ENCODE measurements at places on chromosomes 12 and 14.

- DNase-seq = no peak
Measured at GRCh38 chr14:52094546-52095271, 25.9 kb upstream of the NID2 start.

DNA sequence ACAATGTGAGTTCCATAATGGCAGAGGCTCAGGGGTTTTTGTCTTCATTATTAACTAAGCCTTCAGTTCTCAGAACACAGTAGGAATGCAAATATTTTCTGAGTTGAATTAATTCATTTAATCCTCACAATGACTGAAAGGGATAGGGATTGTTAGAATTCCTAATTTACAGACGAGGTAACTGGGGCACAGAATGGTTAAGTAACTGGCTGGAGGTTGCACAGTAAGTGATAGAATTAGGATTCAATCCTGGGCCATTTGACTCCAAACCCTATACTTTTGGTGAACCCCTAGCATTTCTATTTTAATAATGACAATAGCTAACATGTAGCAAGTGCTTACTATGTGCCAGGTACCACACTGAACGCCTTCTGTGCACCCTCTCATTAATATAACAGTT lies 163.1 kb downstream of the PPM1H start:
- DNase-seq = no peak

DNA sequence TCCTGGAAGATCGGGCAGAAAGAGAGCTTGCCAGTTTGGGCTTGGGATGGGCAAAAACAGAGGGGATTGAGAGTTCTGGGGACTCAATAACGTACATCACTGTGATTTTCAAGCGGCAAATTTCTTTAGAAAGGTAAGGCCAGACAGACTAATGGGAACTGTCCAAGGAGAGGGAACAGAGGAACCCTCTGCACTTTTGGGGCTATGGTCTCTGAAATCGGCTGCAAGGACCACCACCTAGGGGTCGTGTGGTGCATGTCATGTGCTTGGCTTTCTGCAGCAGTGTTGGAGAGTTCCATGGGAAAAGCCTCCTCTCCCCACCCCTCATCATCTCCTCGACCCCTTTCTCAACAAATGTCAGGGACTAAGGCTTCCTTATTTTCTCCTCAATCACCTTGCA lies 79.6 kb downstream of the PPM1A start:
- DNase-seq = no peak

DNA sequence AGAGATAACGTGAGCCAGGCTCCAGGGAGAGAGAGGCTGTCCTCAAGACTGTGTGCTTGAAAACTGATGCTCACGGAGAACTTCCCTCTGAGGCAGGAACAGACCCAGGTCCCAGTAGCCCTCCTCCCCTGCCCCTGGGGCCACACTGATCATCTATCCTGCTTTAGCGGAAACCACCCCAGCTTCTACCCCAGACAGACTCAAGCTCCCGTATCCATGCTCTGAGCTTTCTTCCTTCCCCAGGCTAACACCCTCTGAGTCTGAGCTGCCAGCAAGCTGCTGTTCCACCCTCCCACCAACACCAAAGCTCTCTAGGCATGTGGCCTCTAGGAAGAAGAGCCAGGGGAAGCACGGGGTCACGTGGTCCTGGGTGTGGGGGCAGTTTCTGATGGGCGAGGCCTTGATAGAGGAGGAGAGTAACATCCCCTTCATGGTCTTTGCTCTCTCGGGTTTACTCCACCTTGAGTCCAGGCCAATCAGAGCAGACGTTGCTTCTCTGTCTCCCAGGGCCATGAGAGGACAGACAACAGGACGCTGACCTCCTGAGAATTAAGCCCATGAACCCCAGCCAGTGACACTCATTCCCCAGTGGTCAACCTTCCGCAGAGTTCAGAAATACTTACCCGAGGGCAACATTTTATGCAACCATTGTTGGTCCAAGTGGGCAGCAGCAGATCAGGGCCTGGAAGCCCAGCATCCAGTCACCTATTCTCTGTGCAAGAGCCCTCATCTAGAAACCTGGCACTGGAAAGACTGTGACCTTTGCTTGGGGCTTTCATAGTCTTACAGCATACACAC lies 1.4 kb downstream of the PCK2 start:
- no peak for DNase-seq

DNA sequence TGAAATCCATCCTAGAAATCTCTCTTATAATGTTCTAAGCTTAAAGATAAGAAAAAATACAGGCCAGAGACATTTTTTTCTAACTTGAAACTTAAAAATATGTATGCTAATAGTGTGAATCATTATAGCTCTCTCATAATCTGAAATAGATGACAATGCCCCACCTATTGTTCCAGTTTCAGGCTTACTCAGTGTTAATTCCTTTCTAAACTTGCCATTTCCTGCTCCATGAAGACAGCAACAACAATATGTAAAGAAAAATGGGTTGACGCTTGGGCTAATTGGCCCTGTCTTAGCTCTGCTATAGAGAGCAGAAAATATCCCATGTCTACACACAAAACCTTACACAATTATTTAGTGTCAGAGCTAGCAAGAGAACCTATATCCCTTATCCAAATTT lies 37.1 kb downstream of the LMO3 start:
- no peak for DNase-seq

DNA sequence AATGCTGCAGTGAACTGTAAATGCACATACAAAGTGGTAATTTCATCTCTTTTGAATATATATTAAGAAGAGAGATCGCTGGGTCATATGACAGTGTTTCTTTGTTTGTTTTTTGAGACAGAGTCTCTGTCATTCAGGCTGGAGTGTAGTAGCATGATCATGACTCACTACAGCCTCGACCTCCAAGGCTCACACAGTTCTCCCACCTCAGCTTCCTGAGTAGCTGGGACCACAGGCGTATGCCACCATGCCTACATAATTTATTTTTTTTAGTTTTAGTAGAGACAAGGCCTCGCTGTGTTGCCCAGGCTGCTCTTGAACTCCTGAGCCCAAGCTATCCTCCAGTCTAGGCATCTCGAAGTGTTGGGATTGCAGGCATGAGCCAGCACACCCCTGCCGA lies 62.4 kb upstream of the ACSS3 start:
- DNase-seq = no peak

DNA sequence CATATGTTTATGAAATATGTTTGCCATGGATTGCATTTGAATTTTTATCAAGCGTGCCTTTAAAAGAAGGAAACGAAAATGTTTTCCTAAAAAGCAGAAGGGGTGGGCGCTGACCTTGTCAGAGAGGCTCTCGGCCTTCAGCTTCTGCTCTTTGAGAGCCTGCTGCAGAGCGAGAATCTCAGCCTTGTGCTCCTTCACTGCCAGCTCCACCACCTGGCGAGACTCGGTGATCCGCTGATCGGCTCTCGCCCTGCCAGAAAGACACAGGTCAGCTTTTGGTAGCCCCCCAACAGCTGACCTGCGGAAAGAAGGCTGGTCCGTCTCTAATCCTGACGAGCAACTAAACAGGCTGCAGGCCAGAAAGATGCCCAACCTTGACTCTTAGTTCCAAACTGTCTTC lies 62.4 kb downstream of the PRKAB1 start:
- DNase-seq = no peak

GRCh38 chr12:132450418-132451171 lies 39.4 kb upstream of the FBRSL1 start:
- no peak for DNase-seq

- DNase-seq = no peak
Measured at GRCh38 chr12:97552410-97553121, 90.0 kb downstream of the RMST start.

GRCh38 chr14:91231446-91231845 lies 13.1 kb downstream of the GPR68 start:
- no peak for DNase-seq

GRCh38 chr12:122820838-122821271 lies 14.4 kb upstream of the HIP1R start:
- no peak for DNase-seq

- no peak for DNase-seq
Measured at GRCh38 chr14:47262801-47263200, 412.6 kb downstream of the MDGA2 start.

GRCh38 chr14:66078006-66078405 lies 408.2 kb upstream of the CCDC196 start:
- no peak for DNase-seq

DNA sequence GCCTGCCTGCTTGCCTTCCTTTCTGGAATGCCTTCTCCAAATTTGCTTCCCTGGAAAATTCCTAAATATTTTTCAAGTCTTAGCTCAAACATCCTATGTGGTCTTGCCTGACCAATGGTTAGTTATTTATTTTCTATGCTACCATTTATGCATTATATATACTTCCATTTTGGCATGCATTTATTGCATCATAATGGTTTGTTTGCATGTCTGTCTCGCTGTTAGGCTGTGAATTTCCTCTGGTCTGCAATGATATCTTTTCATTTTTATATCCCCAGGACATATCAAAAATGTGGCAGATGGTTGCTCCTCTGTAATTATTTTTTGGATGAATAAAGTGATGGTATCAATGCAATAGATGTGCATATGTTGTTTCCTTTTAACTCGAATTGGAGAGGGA lies 30.5 kb downstream of the ATL1 start:
- DNase-seq = no peak

DNA sequence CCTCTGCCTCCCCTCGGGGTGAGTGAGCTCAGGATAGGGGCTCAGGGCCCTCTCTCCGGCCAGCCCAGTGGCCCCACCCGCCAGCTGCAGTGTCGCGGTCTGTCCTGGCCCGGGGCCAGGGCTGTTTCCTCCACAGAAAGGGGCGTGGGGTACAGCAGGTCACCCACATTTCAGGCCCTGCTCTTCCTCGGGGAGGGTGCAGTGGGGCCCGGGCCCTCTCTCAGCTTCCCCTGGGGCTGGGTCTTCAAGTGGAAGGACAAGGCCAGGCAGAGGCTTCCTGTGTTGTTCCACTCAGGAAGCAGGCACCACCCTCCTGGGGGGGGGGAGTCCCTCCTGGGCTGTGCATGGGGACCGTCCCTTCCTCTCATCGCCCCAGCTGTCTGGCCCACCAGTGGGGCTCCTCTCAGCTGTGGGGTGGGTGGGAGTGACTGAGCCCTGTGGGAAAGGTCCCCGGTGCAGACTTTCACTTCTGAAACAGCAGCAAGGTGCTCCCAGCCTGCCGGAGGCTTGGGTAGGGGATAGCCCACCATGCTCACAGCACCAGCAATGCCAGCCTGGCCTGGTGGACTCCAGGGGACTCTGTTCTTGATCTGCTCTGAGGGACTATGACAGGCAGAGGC lies 3.7 kb downstream of the GPR132 start:
- DNase-seq = no peak

DNA sequence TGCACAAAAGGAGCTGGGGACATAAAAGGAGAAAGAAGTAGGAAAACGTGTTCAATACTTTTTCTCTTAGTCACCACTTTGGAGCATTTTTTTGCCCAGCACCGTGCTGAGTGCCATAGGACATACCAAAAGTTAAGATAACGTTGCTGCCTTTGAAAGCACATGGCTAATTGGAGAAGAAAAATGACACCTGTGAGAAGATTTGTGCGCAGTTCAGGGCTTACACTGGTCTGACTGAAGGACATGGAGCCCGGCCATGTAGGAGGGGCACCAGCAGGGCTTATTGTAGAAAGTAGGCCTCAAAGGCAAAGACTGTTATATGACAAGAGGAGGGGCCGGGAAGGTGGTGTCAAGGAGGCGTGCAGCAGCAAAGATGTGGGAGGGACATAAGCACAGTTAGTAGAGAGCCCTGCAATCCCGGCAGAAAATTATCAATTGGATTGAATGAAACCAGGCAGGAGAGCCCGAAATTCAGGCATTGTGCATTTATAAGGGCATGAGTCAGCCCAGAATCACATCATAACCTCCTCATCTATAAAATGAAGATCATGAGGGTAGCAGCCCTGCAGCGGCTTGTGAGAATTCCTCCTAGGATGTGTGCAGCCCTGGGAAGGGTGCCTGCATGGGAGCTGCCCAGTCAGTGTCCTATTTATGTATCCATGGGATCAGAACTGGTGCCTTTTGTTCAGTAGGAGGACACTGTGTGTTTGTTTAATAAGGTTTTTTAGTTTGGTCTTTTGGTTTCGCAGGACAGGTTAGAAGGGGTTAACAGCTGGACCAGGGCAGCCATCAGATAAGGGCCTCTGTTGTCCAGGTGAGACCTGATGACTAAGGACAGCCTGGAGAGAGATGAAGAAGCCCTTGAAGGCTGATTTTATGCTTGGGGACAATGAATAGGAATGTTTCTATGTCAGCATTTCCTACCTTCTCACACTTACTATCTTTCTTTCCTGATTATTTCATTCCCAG lies 122.4 kb downstream of the GPR135 start:
- peak; percentile 80 for DNase-seq

DNA sequence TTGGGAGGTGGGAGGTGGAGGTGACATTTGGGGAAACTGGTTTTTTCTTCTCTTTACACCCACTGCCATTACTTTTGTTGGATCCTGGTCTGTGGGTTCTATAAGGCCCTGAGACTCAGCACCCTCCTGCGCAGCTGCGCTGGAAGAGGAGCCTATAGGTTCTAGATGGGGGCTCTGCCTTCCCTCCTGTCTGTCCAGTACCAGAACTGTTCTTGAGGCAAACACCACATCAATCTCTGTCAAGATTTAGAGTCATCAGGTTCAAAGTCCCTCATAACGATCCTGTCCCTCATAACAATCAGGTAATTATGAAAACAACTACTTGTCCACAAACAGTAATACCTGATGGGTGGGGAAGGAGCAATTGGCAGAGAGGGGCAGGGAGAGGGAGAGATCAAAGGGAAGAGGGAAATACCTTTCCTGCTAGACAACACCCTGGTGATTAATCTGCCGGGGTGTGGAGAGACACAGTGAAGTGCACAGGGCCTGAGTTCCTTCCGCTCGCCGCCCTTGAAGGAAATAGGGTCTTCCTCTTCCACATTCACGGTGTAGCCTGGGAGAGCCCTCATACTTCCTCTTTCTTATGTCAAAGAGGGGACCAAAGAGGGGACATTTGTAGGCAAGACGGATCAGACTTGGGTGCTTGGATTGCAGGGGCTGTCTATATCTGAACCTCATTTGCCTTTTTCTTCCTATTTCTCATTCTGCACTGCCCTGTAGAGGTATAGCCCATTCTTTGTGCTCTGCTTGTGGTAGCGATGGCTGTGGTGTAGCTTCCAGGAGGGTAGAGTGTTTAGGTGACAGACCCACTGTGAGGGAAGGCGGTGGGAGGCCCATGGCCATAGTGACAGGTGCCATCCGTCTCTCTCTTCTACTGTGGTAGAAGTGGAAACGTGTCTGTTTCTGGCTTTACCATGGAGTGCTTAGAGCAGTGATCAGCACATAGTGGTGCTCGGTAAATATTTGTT lies 12.6 kb downstream of the GPRC5A start:
- DNase-seq = no peak

GRCh38 chr12:92068459-92068858 lies 77.2 kb downstream of the BTG1 start:
- DNase-seq = no peak

- DNase-seq = no peak
Measured at GRCh38 chr12:51187370-51187987, 14.5 kb upstream of the TFCP2 start.

GRCh38 chr12:132056320-132056719 lies 87.8 kb downstream of the DDX51 start:
- no peak for DNase-seq

DNA sequence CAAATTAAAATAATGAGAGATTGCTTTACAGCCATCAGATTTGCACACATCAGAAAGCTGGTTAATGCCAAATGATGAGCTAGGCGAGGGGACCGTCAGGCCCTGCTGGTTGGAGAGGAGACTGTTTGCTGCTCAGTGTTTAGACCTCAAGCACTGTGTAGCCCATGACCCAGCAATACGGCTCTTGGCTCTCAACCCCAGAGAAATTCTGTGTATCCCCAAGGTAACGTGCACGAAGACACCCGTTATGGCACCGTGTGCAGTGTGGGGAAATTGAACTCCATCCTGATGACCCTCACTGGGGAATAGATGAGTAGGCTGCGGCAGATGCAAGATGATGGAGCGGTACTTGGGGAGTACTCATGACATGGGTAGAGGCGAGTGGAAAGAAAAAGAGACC lies 55.7 kb downstream of the EID3 start:
- DNase-seq = no peak

GRCh38 chr12:101671833-101672232 lies 25.6 kb upstream of the CHPT1 start:
- DNase-seq = no peak

All from trophoblast cell (in vitro differentiated cells and primary cell).